ENCODE measurements at places on chromosomes 3 and 15. TPM values are rescaled to one million over a fixed set of nuclear protein-coding genes. Genes with fewer than 3 reads are reported as not detected.

PTH1R gene
- not detected for total RNA-seq

FETUB gene
- total RNA-seq, result not detected

HEXA gene
- 129 TPM for total RNA-seq

RBMS3 gene
- total RNA-seq, result 3.9 TPM

CCDC39 gene
- not detected for total RNA-seq

FANCD2OS gene
- not detected for total RNA-seq

CPN2 gene
- not detected for total RNA-seq

TLR9 gene
- 0.30 TPM for total RNA-seq

UBE2E1 gene
- 102 TPM for total RNA-seq

PKM gene
- total RNA-seq, result 1,809 TPM

DNA sequence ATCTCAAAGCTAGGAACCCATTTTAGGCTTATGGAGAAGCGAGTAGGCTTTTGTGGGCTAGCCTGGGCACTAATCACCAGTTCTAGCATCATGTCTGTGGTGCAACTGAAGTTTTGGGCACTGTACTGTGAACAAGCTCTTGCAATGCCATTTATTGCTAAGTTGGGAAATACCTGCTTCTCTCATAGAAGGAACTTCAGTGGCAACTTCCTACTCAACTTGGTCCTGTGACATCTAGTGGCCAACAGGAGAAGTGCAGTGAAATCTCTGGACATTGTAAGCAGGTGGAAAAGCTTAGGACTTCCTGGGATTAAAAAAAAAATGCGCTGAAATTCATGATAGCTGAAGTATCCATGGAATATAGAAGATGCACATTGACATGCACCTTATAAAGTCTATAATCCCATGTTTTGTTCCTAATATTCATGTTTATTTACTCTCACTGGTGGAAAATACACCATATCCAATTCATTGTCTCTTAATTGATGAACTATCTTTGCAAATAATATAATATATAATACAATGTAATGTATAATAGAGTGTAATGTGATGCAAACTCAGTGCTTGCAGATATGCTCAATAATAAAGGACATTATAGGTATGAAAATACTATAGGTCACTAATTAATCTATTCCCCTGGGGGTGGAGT is 6.5 kb upstream of the ALDH1A3 start:
- peak; percentile 65 for DNase-seq

DNA sequence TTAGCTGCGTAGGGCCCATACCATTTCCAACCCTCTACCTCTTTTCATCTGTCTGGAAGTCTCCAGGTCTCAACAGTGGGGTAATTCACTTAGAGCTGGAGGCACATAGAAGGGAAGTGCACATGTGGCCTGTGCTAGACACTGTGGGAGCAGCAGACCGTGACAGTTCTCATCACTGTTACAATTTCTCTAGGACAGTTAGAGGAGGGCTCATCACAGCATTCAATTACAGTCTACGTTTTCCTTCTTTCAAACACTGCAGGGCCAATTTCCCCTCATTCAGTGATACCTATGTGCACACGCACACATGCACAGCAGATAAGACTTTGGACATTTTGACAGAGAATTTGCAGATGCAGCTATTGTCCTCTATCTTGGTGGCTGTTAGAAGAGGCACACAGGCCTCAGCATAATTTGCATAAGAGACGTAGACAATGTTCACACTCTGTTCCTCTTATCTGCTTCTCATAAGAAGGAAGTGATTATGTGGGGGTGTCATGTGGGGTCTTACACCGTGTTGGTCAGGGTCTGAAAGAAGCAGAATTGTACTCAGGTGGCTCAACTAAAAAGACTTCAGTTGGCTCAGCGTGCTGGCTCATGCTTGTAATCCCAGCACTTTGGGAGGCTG is 12.6 kb upstream of the HRG start:
- no peak for DNase-seq

GRCh38 chr3:45952456-45952855 is 9.2 kb downstream of the CXCR6 start:
- no peak for DNase-seq

DNA sequence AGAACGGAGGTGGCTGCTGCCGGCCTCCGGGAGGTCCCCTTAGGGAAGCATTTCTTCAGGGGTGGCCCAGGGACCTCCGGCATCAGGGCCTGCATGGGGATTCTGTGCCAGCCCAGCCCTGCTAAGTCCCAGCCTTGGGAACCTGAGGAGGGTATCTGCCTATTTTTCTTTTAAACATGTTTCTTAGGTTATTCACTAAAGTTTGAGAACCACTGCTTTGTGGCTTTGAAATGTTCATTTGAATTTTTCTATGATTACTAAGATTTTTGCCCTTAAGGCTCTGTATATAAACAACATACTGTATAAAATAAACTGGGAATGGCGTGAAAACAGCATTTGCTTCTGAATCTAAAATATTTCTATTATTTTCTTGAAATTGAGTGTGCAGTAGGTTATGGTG is 24.4 kb downstream of the FAN1 start:
- DNase-seq, result no peak

- DNase-seq, result no peak
These were observed 25.4 kb downstream of the XXYLT1 start for GRCh38 chr3:195245531-195245951.

DNA sequence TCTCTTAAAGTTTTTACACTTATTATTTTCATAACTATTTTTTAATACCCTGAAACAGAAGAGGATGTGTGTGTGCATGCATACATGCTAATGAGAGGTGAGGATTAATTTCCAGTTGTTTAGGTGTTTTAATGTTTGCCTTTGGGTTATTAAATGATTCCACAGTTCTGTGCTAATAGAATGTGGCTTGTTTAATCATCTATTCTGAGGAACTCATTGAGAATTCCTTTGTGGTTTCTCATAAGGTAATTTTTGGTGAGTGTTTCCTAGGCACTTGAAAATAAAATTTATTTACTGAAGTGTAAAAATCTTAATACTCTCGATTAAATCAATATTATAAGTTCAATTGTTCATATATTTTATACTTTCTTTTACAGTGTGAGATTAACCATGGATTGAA is 38.0 kb downstream of the STAC start:
- no peak for DNase-seq

DNA sequence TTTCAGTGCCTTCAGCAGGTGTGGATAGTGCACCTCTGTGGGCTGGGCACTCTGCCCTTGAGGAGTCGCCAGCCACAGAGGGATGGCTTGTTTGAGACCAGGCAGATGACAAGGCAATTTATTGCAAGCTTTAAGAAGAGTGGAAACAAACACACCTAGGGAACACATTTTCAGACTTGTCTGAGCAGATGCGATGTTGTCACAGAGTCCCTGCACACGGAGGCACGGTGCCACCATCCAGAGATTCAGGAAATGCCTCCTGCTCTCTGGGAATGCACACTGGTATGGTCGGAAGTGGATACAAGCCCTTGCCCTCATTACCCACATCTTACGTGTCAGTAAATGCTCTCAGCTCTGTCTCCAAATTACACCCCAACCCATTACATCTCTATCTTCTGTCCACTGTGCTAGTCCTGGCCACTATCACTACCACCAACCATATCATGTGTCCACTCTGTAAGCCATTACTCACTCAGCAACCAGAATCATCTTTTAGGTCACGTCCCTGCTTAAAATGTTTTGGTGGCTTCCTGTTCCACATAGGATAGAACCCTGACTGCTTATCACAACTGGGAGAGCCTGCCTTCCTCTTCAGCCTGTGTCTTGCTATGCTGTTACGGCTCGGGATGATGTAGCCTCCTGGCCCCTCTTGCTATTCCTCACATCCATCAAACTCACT is 196.9 kb downstream of the SLCO3A1 start:
- DNase-seq, result no peak

DNA sequence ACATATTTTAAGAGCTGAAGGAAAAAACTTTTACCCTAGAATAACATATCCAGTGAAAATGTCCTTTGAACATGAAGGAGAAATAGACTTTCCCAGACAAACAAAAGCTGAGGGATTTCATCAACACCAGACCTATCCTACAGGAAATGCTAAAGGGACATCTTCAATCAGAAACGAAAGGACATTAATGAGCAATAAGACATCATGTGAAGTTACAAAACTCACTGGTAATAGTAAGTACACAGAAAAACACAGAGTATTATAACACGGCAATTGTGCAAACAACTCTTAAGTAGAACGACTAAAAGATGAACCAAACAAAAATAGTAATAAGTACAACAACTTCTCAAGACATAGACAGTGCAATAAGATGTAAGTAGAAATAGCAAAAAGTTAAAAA is 3.5 kb upstream of the ZSCAN2 start:
- no peak for DNase-seq

DNA sequence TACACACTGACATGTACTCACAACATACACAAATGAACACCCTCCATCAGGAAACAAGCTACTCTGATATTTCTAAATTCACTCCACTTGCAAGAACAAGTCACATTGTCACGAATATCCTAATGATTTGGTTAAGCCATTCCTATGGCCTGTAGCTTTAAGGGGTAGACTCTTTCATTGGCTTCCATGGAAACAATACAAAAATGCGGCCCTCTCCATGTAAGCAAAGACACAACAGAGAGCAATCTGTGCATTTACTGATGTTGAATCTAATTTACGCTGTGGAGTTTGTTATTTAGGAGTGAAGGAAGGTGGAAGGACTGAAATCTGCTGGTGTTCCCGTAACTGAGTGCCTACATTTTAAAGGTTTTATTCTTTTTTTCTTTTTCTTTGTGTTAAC is 114.5 kb downstream of the FMN1 start:
- no peak for DNase-seq

DNA sequence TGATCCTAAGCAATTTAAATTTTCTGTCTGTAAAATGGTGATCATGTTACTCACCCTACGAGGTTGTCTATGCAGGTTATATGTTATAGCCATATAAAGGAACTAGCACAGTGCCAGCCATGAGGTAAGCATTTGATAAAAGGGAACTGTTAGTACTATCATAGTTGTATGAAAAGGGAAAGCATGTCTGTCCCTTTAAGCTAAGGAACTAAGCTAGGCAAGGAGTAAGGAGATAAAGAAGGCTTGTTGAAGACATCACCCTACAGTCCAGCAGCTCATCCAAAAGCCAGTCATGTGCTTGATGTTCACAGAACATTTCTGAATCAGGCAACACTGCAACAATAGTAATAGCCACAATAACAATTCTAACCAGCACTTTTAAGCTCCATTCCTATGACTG is 243.9 kb downstream of the ZBTB20 start:
- no peak for DNase-seq

DNA sequence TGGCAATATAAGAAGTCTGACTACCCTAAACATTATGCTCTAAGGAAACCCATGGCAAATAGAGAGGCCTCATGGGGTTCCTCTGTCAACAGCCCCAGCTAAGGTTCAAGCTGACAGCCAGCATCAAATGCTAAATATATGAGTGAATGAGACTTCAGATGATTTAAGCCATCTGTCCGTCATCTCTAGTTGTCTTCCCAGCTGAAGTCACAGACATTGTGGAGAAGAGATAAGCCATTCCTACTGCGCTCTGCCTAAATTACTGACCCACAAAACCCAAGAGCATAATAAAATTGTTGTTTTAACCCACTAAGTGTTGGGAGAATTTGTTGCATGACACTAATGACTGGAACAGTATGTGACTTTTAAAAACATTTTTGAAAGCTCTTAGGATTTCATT is 87.3 kb upstream of the IGSF10 start:
- no peak for DNase-seq

GRCh38 chr3:146431240-146431639 is 38.1 kb downstream of the PLSCR2 start:
- DNase-seq, result no peak

- DNase-seq, result no peak
These were observed 208.9 kb upstream of the ST8SIA2 start for GRCh38 chr15:92184679-92185230.

- DNase-seq, result peak; percentile 79
These were observed 40.5 kb downstream of the TRAT1 start for GRCh38 chr3:108862865-108863798.

DNA sequence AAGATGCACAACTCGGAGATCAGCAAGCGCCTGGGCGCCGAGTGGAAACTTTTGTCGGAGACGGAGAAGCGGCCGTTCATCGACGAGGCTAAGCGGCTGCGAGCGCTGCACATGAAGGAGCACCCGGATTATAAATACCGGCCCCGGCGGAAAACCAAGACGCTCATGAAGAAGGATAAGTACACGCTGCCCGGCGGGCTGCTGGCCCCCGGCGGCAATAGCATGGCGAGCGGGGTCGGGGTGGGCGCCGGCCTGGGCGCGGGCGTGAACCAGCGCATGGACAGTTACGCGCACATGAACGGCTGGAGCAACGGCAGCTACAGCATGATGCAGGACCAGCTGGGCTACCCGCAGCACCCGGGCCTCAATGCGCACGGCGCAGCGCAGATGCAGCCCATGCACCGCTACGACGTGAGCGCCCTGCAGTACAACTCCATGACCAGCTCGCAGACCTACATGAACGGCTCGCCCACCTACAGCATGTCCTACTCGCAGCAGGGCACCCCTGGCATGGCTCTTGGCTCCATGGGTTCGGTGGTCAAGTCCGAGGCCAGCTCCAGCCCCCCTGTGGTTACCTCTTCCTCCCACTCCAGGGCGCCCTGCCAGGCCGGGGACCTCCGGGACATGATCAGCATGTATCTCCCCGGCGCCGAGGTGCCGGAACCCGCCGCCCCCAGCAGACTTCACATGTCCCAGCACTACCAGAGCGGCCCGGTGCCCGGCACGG is 991 bp downstream of the SOX2 start:
- DNase-seq, result no peak

DNA sequence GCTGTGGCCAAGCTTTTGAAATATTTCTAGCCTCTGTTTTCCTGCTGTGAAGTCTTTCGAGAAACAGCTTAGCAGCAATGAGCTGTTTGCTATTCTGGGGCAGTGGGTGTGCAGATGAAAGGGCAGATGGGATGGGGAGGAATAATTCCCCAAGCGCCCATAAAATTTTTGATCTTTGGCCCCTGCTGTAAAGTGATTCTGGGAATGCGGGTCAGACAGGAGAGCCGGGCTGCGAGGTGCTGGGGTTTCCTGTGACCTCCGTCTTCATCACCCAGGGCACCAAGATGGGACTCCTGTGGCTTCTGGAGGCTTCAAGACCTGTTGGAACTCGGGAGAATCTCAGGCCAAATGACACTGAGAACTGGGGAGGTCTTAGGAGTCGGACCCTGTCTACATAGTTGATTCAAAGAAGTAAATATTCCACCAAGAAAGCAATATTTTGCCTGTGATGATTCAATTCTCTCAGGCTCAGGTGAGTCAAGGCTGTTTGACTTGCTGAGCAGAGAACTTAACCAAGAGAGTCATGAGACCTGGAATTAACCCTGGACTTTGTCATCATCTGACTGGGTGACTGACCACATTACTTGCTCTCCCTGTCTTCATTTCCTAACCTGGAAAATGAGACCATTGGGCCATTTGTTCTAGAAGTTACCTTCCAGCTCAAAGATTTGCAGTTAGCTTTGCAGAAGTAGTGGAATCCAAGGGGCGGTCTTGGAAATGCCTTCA is 86.4 kb downstream of the POLR2M start:
- DNase-seq, result peak; percentile 45
